Activated gamma-delta T cell treated with Interleukin-2 at 50 U/mL for 16 hours (primary cell): ENCODE measurements at places on chromosomes 3 and 15.

DNA sequence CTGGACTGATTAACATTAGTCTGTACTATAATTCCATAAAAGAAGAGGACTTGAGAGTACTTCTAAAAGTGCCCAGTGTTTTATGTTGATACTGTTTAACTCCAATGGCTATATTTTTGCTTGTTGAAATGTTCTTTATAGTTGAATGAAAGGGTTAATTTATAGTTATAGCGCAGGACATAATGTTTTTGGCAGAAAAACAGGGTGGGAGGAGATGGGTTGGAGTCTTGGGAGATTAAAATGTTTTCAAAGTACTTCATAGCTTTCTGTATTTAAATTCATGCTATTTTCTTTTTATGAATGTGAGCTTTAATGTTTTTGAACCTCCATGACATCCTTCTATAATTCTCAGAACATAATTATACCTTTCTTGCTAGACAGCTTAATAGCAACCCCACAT, 108.2 kb downstream of the CNTN3 start:
- DNase-seq = no peak

DNA sequence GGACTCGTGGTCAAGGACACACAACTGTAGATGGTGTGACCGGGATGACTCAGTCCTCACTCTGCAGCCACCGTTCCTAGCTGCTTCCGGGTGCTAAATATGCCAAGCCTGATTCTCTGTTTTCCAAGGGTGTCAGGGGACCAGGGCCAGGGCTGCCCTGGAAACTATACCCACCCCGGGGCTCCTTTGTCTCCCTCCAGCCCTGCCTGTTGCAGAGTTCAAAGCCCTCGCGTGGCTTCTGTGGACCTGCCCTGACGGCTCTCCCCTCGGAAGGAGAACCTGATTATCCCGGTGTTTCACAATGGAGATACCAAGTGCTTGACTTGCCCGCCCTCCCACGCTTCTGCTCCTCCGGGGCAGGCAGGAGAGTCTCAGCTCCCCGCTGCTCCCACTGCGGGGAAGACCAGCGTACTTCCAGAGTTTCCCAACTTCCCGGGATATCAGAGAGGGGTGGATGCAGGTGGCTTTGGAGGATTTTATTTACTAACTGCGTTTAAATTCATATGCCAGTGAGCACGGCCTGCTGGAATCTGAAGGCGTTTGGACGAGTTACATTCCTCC, 125.0 kb downstream of the ASB7 start:
- DNase-seq = no peak

GRCh38 chr3:74301056-74301455, 313.4 kb downstream of the CNTN3 start:
- no peak for DNase-seq

- DNase-seq = no peak
Measured at GRCh38 chr3:23859012-23859743, 53.4 kb downstream of the UBE2E1 start.

DNA sequence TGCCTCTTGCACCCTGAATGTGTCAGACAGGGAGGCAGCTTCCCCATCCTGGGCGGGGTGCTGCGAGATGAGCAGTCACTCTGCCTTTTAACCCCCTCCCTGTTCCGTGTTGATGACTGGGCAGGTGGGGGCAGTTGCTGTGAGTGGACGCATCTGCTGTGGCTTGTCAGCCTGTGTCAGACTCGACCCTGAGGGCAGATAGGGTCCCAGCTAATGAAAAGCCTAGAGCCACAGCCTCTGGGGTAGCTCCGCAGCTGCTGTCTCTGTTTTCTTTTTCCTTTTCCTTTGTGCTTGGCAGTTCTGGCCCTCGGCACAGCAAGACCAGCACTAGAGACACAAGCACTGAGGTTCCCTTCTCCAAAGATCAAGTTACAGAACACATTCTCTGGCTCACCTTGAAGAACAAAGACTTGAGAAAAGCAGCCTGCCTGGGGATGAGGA, 43.0 kb upstream of the GLCE start:
- DNase-seq = no peak

DNA sequence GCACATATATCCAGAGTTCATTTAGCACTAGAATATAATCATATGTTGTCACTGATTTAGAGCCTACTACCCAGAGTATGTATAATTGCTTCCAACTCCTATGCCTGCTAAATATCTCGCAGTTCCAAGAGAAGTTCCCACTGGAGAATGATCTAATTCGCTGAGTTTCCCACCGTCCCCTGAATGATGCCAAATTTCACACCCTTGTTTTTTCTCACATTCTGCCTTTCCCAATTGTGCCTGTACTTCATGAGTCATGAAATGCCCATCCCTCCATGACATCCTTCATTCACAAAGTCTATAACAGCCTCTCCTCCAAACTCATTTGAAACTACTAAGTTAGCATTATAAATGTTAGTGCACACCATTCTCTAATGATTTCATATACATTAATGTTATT, 177.2 kb downstream of the CBLB start:
- DNase-seq = no peak

DNA sequence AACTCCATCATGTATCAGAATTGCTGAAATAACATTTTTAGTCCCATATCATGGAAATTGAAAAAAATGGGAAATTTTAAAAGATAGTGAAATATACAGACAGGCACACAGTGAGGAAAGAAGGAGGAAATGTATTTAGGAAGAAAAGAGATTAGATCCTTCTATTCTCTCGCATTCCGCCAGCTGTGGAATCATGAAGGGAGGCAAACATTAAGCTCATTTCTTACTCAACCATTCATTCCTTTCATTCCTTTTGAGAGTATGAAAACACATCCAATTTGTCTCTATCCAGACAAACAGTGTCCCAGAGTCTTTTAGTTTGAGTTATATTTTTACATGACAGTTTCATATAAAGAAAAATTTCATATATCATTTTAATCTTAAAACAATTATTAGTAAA, 52.5 kb upstream of the KCNMB2 start:
- no peak for DNase-seq

DNA sequence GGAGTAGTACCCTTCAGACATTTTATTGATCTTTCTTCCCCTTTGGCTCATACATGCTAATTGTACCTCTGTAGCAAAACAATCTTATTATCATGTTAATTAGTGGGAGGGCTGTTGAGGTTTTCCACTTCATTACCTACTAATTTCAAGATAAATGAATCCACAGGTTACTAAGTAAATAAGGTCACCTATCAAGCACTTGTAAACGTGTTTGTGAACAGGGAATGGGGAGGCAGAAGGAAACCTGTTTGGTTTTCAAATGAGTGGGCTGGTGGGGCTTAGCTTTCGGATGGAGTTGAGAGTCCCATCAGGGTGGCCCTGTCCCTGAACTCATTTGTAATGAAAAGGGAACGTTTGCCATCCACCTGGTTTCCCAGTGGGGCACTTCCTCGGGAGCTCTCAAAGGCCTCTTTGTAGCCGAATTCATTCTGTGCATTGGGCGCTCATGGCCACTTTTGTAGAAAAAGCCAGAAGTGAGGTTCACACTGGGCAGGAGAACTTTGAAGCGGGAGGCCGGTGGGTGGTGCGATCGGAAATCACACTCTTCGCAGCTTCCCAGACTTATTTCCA, 419.8 kb upstream of the NR2F2 start:
- DNase-seq = no peak

GRCh38 chr3:13529196-13530112, 19.5 kb upstream of the FBLN2 start:
- no peak for DNase-seq

GRCh38 chr3:66644549-66644948, 143.7 kb upstream of the LRIG1 start:
- no peak for DNase-seq

- DNase-seq = no peak
Measured at GRCh38 chr3:51522273-51522962, 16.1 kb upstream of the RAD54L2 start.

GRCh38 chr15:81069356-81069755, 64.7 kb upstream of the CFAP161 start:
- no peak for DNase-seq

- no peak for DNase-seq
Measured at GRCh38 chr3:12369598-12369997, 80.7 kb downstream of the PPARG start.

DNA sequence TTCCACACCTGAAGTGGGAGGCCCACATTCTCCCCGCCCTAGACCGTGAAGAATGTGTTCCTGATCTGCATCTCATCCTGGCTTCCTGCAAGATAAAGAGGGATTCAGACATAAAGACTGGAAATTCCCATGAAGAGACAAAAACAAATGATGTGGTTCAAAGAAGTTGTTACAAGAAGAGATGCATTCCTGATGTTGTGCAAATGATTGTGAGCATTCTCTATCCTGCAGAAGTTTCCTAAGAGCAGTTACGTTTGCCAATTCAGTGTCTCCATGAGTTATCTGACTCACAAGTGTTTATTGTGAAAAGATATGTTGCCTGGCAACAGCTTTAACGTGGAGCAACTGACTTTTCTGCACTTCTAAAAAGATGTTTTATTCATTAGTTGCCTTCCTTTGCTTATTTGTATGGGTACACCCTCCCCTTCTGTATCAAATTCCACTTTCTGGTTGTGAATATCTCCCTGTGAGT, 107.8 kb downstream of the ZIC4 start:
- DNase-seq = no peak

DNA sequence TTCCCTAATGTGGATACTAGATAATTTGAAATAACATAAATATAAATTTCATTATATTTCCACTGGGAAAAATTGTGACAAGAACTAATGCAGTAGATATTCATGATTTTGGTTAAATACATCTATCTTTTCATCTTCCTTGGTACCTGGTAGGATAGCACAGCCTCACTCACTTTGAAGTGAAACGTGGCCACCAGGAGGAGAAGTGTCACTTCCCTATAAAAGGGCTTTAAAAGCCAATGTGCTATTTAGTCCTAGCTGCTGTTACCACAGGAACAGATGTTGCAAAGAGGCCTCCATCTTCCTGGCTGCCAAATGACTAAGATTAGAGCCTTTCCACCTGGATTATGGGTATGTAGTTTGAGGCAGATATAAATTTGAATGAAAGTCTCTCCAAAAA, 140.0 kb downstream of the PLOD2 start:
- no peak for DNase-seq

- no peak for DNase-seq
Measured at GRCh38 chr15:58762731-58763130, 8.4 kb upstream of the MINDY2 start.

DNA sequence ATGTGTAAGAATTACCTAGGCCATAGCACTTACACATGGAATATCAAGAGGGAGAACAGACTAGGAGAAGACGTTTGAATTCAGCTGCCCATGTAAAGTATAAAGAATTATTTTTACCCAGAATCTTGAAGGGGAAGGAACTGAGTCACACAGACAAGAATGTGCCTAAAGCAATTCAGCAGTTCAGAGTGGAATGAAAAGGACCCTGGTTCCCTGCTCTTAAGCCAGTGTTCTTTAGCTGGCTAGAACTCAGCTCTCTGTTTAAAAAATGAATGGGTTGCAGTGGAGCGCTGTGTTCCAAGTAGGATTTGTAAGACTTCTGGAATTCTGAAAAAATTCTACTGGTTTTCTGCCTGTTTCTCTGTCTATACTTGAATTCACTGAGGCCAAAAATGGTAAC, 440.2 kb downstream of the LPP start:
- no peak for DNase-seq

GRCh38 chr3:12686096-12686495, 22.2 kb upstream of the RAF1 start:
- DNase-seq = no peak

DNA sequence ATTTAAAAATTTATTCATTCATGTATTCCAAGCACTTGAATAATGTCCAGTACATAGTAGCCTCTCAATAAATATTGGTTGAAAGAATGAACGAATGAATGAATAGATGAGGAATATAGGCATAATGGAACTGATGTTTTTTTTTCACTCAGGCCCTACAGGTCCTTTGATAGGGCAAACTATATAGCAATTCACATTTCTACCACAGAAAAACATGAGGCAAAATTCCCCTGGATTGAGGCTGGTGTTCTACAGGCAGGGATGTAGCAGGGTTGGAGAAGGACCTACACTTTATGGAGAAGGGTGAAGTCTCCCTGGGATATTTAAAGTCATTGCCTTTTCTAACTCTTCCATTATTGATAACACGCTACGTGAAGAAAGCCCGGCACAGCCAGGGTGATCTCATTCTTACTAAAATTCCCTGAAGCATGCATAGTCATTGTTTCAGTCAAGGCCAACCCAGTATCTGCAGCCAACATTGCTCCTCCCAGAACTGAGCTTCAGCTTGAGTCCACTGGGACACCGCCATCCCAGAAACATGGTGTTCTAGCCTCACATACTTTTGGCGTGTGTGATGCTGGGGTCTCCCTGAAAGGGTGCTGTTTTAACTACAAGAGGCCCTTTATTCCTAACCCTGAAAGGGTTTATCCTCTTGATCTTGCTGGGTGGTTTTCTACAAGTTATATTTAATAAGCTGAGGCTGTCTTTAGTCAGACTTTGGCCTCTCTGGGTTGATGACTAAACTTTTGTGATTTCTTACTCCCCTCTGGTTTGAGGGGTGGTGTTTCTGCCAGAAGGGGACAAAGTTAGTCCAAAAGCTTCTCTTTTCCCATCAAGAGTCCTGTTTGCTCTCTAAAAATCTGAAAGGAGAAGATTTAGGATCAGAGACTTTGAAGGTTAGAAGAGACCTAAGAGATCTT, 25.9 kb upstream of the FBN1 start:
- DNase-seq = no peak

GRCh38 chr3:194330579-194330978, 20.5 kb downstream of the CPN2 start:
- DNase-seq = no peak
